Left ventricle myocardium superior (tissue), 1 donor: ENCODE measurements at places on chromosomes 5 and 9. TPM values are rescaled to one million over a fixed set of nuclear protein-coding genes. Genes with fewer than 3 reads are reported as not detected.

ACER2 gene
- 3.4 TPM for total RNA-seq

MUSK gene
- 1.3 TPM for total RNA-seq

PCDHGA9 gene
- total RNA-seq = 4.5 TPM

CCDC192 gene
- total RNA-seq = not detected

GRM6 gene
- total RNA-seq = not detected

KCTD16 gene
- total RNA-seq = not detected

IL3 gene
- total RNA-seq = not detected

HCN1 gene
- total RNA-seq = 0.17 TPM

SPATA9 gene
- not detected for total RNA-seq

TTC23L gene
- total RNA-seq = not detected

TAF11L5 gene
- total RNA-seq = not detected

MINAR2 gene
- not detected for total RNA-seq

GRIA1 gene
- 0.15 TPM for total RNA-seq

DBH gene
- total RNA-seq = not detected

ADAMTS13 gene
- total RNA-seq = 3.1 TPM

IRF1 gene
- 12.6 TPM for total RNA-seq

TRIM14 gene
- total RNA-seq = 4.0 TPM

SLC6A18 gene
- not detected for total RNA-seq

NAIF1 gene
- total RNA-seq = 4.7 TPM

GPR150 gene
- total RNA-seq = not detected

SNCAIP gene
- 1.7 TPM for total RNA-seq

PRSS3 gene
- not detected for total RNA-seq

EGFLAM gene
- 7.7 TPM for total RNA-seq

C9orf153 gene
- total RNA-seq = 0.42 TPM

TRPM3 gene
- total RNA-seq = 0.35 TPM

OR1J2 gene
- total RNA-seq = not detected

PTGER4 gene
- 6.6 TPM for total RNA-seq

PRR16 gene
- total RNA-seq = 12.9 TPM

OR1Q1 gene
- total RNA-seq = not detected

ABCA2 gene
- 33.8 TPM for total RNA-seq
